EL (cell line): ENCODE measurements at places on chromosomes 5 and 9.

DNA sequence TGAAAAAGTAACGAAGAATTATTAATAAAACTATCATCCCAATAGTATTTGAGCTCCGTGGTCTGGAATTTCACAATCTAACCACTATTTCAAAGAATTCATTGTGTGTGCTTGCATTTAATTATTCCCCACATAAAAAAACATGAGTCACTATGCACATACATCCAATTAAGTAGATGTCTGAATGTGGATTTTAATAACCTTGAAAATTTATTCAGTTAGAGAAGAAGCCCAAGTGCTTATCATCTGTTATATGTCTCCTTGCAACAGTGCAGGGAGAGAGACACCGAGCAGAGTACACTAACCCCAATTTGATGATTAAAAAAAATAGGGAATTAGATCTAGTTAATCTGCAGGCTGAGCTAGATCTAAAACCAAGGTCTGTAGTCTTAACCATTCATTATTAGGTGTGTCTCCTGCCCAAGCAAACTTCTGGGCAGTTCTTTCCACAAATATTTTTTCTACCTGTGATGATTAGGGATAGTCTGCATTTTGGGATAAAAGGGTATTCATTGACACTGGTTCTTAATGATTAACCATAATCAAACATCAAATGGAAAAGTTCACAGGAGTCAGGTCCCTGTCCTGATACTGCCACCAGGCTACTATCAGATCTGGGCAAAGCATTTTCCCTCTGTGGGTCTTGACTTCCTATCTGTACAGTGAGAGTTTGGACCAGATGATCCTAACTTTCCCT lies 164.2 kb downstream of the GRIA1 start:
- peak; percentile 72 for DNase-seq

- no peak for DNase-seq
Measured at GRCh38 chr9:6686396-6686795, 40.9 kb upstream of the GLDC start.

GRCh38 chr5:106690585-106690984 lies 980.2 kb downstream of the EFNA5 start:
- DNase-seq, result no peak

DNA sequence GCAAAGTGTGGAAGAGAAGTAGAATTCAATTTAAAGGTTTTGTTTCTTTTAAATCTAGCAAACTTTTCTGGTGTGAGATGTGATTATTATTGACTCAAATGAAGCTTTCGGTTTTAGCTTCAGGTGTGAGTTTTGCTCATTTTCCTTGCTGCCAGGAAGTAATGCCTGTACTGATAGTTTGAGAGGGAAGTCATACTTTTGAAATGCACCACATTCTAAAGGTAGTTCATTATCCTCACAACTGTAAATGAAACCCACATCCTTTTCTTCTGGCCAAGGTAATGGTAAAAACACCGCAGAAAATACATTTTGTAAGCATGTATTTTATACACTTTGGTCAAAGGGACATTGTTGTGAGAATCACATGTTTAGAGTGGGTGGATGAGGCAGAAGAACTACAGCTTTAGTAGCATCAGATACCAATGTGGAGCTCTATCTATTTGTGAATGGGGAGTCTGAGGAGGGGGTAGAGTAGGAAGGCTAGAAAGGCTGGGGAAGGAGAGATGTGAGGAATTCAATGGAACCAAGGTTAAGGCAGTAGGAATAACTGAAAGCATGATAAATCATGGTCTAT lies 167.0 kb upstream of the CDKN2B start:
- no peak for DNase-seq

DNA sequence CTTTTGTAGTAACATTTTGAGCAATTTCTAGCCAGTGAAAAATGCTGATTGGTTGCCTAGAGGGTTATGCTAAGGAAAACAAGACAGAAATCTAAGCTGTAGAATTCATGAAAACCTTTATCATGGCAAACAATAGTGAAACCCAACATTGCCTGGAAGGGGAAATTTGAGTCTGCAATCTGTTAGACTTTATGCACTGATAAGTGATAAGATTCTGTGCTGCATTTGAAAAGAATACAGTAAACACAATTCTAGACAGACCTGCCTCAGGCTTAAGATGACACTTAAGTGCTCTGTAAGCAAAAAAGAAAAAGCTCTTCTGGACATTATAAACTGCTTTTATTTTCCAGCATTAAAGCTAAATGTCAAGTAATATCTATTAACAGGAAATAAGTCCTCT lies 519.3 kb downstream of the ISL1 start:
- no peak for DNase-seq

DNA sequence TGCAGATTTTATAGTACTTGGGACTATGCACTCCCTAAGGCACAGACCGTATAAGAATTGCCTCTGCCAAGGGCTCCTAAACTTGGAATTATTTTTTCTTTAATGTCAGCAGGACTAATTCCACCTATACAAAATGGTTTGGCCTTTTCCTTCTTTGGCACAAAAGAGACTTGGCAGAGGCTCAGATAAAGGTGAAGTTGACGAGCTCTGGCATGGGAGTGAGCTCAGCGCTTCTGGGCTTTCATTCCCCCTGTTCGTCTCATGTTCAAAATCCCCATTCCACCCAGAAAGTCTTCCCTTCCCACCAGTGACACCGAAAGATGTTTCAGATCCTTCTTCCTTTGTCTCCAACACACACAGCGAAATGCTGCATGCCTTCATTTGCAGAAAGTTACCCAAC lies 61.2 kb downstream of the F2RL2 start:
- DNase-seq, result no peak

GRCh38 chr5:116424258-116424615 lies 150.4 kb downstream of the SEMA6A start:
- no peak for DNase-seq

DNA sequence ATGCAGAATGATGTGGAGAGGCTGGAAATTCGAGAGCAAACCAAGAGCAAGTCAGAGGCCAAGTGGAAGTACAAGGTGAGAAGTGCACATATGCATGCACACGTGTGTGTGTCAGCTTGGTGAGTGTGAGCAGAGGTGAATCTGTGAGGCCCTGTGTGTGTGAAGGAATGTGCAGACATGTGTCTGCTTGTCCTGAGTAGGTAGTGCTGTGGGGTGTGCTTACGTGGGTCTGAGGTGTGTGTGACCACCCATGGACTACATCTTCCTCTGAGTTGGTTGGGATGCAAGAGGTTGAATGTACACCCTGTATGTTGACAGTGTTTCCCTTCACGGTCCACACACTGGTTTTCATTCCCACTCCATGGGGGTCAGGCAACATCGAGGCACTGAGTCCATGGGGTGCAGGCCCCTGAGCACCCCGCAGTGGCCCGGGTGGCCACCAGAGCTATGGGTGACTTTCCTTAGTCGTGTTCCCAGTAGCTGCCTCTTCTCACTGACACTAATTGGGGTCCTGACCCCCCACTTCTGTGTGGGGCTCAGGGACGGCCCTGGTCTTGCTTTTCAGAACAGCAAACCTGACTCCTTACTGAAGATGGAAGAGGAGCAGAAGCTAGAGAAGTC lies 86.7 kb downstream of the PHF2 start:
- DNase-seq, result no peak

DNA sequence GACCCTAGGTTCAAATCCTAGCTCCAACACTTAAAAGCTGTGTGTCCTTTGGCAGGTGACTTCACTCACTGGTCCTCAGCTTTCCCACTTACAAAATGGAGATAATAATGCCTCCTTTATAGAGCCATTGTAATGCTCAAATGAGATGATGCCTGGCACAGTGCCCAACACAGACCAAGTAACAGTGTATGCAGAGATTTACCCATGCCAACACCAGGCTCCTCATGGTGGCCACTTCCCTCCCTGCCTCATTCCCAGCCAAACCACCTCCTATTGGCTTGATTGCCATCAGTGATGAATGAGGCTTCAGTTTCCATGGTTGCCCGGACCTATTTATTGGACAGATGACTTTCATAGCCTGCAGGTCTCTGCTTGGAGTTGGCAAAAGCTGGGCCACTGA lies 469.4 kb downstream of the CDK5RAP2 start:
- no peak for DNase-seq

DNA sequence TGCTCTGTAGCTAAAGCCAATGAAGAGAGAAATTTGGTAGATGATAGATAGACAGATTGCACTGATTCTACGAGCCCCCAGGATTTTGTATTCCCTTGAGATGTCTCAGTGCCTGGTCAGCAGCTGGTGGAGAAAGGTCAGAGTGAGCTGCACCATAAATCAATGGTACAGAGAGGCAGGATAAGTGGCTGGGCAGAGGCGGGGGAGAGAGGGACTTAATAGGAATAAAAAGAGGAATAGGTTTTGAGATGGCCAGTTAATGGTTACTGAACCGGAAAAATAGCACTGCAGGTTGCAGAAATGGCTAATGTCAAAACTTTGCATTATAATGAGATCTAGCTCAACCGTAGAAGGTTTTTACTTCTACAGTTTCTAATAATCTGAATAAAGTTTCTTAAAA lies 47.9 kb upstream of the SLC12A2 start:
- no peak for DNase-seq

DNA sequence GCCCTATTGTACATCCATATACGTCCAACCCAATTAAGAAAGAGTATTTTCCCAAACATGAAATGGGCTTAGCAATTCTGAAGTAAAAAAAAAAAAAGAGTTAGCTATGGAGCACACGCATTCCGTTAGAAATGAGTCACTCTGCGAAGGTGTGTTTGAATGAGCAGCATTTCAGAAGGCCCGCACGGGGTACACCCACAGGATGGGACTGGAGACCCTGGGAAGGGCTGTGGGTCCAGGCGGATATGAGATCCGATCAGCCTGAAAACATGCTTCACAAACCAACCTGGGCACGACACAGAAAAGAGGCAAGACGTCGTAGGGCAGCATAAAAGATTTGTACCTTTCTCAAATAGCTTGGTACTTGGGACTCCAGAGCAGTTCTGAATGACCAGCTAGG lies 173.9 kb upstream of the KLF9 start:
- DNase-seq, result no peak
